ENCODE measurements at places on chromosomes 6 and 20.

DNA sequence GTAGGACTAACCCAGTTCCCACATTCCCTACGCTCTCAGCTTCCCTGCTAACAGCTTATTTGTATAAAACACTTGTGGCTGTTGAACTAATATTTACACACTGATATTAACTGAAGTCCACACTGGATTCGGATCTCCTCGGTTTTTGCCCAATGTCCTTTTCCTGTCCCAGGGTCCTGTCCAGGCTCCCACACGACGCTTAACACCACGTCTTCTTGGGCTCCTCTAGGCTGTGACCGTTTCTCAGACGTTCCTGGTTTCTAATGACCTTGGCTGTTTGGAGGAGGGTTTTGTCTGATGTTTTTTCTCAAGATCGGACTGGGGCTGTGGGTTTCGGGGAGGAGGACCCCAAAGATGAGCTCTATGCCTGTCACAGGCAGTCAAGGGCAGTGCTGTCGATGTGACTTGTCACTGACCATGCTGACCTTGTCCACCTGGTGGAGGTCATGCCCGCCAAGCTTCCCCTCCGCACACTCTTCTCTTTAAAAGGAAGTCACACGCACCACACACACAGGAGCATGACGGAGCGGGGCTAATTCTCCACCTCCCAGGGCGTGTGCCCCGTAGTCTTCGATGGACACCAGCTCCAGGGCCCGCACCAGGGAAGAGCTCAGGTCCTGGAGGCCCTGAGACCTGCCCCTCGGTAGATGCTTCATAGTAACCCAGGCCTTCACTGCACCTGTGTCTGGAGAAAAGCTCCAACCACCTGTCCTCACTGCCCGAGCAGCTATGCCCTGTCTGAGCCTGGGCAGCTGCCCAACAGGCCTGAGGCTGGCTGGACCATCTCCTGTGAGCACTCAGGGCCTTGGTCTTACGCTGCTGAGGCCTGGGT lies 72.0 kb downstream of the TTLL2 start:
- no peak for DNase-seq

GRCh38 chr6:119176445-119176844 lies 98.0 kb upstream of the FAM184A start:
- DNase-seq, result no peak

- DNase-seq, result no peak
Measured at GRCh38 chr6:18976091-18976490, 588.9 kb downstream of the RNF144B start.

GRCh38 chr20:18719426-18719825 lies 94.2 kb upstream of the SCP2D1 start:
- no peak for DNase-seq

- DNase-seq, result no peak
Measured at GRCh38 chr6:37354526-37355384, 972 bp downstream of the RNF8 start.

GRCh38 chr20:24842918-24843715 lies 106.0 kb upstream of the CST7 start:
- no peak for DNase-seq

DNA sequence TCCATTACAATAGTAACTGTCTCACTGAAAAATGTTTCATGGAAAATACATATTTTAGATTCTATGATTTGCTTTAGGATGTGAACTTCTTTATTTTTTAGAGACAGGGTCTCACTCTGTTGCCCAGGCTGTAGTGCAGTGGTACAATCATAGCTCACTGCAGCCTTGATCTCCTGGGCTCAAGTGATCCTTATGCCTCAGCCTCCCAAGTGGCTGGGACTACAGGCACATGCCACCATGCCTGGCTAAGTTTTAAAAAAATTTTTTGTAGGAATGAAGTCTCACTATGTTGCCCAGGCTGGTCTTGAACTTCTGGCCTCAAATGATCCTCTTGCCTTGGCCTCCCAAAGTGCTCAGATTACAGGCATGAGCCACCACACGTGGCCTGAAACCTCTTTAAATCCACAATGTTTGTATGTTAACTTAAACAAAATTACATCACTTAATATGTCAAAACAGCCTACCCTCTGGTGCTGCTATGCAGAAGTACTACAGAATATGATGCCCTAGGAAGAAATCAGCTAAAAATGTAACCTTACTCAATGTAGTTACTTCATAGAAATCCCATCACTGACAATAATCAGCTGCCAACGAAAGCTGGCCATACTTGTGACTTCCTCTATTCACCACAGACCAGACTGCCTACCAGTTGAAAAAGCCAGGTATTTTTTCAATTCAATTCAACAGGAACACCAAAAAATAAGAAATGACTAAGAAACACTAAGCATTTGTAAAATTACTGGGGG lies 17.6 kb downstream of the EEF1A1 start:
- no peak for DNase-seq

DNA sequence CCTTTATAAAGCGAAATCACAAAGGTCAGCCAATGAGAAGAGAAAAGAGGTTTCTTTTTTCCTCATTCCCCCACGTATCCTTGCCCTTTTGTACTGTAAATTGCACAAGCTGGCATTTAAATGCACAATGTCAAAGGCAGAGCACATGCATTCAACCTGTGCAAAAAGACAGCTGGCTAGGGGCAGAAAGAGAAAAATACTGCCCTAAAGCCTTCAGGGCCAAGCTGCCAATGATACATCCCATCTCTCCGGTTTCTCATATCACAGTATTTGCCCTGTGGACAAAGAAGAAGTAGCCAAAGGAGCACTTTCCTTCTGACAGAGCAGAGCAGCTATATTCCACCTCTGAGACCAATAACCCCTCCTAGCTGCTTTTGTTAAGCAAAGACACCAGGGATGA lies 219.2 kb downstream of the TRDN start:
- DNase-seq, result no peak

GRCh38 chr6:6851059-6851948 lies 256.5 kb upstream of the RREB1 start:
- no peak for DNase-seq

GRCh38 chr6:29705389-29706231 lies 17.6 kb upstream of the HLA-F start:
- no peak for DNase-seq

DNA sequence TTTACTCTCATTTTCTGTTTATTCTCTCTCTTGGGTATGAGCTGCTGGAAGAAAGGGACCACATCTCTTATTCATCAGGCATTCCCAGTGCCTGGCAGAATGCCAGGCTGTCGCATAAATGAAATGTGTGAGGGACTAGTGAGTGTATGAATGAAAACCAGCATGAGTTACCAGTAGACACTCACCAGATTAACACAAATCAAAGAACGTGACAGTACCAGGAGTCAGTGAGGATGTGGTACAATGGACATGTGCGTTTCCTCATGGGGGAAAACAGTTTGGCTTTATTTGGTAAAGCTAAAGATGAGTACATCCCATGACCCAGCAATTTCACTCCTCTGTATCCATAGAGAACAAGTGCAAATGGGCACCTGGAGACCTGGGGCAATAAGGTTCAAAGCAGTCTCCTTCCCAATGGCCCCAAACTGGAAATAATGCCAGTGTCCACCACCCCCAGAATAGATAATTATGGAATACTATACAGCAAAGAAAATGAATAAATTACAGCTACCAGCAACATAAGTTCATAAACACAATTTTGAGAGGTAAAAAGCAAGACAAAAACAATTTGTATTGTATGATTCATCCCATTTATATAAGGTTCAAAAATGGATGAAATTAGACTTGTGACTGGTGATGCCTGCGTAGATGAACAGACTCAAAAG lies 93.3 kb downstream of the CDH22 start:
- no peak for DNase-seq

GRCh38 chr20:38776363-38776762 lies 28.1 kb downstream of the ACTR5 start:
- DNase-seq, result no peak

- DNase-seq, result no peak
Measured at GRCh38 chr6:30042914-30043313, 18.2 kb upstream of the POLR1H start.

DNA sequence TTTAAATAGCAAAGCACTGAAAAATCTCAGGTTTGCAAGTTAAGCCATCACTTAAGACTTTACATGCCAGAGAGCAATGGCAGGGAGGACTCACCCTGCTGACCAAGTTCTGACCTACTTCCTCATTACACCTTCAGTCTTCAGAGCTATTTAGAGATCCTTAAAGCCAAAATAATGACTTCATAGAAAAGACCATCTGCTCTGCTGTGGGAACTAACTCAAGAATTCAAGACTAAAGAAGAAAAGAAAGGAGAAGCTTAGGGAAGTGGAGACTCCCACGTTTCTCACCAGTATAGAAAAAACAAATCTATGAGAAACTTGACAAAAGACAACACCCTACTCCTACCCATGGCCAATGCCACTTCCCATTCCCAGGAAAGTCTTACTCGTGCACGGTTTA lies 28.6 kb downstream of the XPO5 start:
- DNase-seq, result no peak

DNA sequence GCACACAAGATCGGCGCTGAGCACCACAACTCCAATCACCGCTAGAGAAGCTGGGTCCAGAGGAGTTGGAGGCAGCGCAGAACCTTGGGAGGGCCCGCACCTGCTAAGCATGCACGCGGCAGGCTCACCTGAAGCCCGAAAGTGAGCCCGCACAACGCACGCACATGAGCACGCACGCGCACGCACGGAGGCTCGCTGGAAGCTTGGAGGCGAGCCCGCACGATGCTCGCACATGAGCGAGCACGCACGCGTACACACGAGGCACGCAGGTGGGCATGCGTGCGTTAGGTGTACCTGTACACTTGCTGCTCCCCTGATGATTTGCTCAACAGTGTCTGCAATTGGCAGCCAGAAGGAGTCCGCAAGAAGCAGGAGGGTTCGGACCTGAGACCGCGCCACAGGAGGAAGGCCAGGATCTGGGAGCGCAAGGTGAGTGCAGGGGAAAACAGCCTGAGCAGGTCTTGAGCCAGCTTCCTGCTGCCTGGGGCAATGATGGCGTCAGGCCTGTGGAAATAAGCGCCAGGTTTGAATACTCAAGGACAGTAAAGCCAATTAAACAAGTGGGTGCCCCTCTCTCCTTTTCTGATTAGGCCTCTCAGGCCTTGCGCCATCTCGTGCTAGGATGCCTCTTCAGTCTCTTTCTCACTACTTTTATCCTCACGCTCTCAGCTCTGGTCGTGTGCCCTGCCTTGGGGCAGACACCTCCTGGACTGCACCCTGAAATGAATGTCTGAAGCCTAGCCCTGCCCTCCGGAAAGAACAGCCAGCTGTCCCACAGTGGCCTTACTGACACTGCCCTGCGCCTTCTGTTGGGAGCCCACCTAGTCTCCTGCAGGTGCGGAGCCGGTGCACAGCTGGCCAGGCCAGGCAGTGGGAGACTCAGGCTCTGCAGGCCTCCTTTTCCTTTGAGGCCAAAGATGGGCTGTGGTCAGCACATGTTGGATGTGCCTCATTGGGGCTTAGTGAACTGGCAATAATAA lies 340.4 kb downstream of the CDC5L start:
- no peak for DNase-seq

DNA sequence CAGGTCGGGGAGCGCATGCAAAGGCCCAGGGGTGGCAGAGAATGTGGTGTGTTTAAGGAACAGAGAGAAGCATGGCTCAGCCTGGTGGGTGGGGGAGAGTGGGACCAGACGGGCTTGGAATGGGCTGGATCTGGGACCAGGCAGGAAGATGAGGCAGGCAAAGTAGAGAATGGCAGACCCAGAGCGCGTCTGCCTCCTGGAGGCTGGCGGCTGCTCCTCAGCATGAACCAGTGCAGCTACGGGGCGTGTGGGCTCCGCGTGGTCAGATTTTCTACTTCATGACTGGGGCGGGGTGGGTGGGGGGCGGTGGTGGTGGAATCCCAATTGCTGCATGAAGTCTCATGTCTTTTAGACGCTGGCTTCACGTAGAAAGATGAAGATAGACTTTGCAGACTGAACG lies 135.6 kb downstream of the TFAP2C start:
- DNase-seq, result no peak

DNA sequence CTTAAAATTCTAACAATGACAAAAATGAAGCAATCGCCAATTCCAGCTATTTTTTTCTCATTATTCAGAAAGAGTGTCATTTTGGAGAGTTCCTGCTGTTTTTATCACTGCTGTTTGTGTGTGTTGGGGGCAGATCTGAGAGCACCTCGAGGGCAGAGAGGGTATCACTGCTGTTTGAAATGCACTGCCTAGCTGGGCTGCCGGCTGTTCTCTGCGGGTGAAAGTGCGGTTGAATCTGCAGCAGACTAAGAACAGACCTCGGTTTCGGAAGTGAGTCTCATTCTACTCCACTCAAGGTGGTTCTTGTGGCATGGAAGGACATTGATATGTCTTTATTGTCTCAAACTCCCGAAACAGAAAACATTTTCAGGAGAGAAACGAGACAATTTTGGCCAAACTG lies 18.3 kb downstream of the INSM1 start:
- no peak for DNase-seq

DNA sequence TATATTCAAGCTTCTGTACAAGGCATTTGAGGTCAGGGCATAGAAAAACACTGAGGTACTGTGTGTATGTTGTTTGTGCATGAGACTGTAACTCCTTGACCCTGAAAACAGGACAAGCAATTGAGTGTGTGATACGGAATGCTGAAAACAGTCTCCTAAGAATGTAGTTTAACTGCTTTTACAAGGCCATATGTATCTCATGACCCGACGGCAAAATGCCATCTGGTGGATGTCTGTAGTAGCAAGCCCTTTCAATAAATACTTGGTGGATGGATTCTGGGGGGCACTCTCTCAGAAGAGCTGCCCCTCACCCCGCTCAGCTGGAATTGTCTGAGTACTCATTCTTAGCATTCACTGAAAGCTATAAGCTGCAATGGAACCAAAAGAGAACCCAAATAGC lies 69.3 kb upstream of the EYS start:
- peak; percentile 7 for DNase-seq

GRCh38 chr20:36632487-36633284 lies 13.3 kb downstream of the SLA2 start:
- no peak for DNase-seq

DNA sequence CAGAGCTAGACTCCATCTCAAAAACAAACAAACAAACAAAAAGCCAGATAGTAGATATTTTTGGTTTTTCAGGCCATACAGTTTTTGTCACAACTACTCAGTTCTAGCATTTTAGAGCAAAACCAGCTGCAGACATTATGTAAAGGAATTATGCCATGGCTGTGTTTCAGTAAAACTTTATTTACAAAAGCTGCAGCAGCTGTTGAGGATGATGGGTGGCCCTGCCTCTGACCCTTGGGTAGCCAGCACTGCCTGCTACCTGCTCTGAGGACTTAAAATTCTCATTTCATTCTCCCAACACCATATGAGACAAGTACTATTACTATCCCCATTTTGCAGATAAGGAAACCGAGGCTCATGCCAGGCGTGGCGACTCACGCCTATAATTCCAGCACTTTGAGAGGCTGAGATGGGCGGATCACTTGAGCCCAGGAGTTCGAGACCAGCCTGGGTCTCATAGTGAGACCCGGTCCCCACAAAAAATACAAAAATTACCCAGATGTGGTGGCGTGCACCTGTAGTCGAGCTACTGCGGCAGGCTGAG lies 56.3 kb downstream of the RIPOR3 start:
- no peak for DNase-seq

DNA sequence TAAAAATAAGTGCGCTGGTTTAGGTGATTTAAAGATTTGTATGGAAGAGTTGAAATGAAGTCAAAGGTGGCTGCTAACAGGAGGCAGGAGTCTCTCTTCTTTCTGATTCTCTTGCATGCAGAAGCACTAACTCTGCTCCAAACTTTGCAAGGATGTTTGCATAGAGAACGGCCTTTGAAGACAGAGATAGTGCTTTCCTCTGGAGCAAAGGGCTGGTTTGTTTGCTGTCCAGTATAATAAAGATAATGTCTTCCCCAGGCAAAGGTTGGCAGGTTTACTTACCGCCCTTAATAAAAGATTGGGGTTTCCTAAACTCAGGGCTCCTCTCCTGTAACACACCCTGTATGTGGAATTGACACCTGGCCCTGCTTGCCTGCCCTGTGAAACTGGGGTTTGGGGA lies 210.6 kb upstream of the RREB1 start:
- DNase-seq, result no peak

GRCh38 chr20:59933296-59933848 lies at the start of gene SYCP2:
Gene SYCP2, minus strand, starts transcription at chr20:59933637. Its CDS starts 11,224 bp downstream, at chr20:59922413.
- peak; percentile 88 for DNase-seq

All from Jurkat, Clone E6-1 (cell line).